ENCODE measurements at places on chromosomes 11 and 22.

GRCh38 chr11:125088576-125089455 lies 22.6 kb downstream of the TMEM218 start:
- DNase-seq, result no peak

GRCh38 chr11:122784325-122784955 lies 53.9 kb upstream of the CRTAM start:
- DNase-seq, result no peak

- no peak for DNase-seq
Observed at GRCh38 chr11:126963115-126963514, 37.5 kb downstream of the KIRREL3 start.

- no peak for DNase-seq
Observed at GRCh38 chr11:58390551-58391063, 16.1 kb downstream of the OR5B3 start.

- DNase-seq, result no peak
Observed at GRCh38 chr11:849104-849824, 6.6 kb downstream of the TSPAN4 start.

- DNase-seq, result peak; percentile 18
Observed at GRCh38 chr11:111730871-111731591, 35.2 kb downstream of the PPP2R1B start.

DNA sequence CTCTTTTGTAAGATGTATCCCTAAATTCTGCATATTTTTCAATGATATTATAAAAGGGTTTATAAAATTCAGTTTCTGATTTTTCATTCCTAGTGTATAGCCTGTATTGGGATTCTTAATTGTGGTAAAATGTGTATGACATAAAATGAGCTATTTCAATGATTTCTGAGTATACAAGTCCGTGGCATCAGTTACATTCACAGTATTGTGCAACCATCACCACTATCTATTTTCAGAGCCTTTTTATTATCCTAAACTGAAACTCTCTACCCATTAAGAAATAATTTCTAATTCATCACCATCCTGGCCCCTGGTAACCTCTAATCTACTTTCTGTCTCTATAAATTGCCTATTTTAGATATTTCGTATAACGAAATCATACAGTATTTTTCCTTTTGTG lies 39.8 kb downstream of the EIF3F start:
- DNase-seq, result no peak

GRCh38 chr22:21073023-21073422 lies 27.3 kb downstream of the LRRC74B start:
- no peak for DNase-seq

DNA sequence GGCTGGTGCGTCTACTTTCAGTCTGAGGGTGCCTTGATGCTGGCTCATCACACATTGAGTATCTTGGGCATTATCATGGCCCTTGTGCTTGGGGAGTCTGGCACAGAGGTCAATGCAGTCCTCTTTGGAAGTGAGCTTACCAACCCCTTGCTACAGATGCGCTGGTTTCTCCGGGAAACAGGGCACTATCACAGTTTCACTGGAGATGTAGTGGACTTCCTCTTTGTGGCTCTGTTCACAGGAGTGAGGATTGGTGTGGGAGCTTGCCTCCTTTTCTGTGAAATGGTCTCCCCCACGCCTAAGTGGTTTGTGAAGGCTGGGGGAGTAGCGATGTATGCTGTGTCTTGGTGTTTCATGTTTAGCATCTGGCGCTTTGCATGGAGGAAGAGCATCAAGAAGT lies 4.9 kb downstream of the TLCD5 start:
- no peak for DNase-seq

GRCh38 chr11:113019711-113020110 lies 58.5 kb downstream of the NCAM1 start:
- DNase-seq, result no peak

DNA sequence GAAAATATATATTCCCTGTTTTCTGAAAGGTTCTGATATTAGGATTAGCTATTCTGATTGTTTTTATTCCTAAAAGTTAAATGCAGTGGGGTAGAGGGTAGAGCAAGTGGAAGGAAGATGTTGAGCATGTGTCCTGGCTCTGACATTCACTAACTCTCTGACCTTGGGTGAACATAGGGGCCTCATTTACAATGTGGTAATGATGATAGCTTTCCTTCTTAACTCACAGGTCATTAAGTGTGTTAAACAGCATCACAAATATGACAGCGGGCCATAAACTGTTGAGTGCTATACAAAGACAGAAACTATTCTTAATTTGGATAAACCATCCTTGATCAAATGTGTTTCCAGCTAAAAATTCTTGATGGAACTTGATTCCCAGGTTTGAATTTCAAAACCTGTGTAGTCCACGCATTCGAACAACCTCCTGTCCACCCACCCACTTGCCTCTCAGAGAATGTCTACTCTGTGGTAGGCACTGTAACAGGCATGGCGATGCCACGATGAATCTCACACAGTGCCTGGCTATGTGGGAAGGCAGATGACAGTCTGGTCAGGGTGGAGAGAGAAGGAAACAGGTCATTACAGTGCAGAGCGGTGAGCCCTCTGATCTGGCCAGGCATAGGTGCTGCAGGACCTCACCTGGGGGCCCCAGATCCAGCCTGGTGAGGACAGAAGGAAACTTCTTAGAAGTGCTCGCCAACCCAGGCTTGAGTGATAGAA lies 19.3 kb upstream of the PEX26 start:
- no peak for DNase-seq

DNA sequence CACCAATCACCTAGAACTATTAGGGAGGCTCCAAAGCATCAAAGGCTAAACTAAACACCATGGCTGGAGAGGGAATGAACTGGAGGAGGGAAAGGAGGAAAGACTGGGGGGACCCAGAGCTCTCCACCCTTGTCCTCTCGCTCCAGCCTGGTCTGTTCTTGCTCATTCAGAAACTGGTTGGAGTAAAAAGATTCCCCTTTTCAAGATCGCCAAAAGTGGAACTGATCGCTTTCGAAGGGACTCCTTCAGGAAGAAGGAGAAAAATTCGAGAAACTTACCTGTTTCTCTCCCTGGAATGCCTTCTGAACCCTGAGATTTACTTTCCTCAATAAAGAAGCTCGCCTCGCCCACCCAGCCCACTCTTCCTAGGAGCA lies 46.9 kb downstream of the OR4D9 start:
- DNase-seq, result no peak

DNA sequence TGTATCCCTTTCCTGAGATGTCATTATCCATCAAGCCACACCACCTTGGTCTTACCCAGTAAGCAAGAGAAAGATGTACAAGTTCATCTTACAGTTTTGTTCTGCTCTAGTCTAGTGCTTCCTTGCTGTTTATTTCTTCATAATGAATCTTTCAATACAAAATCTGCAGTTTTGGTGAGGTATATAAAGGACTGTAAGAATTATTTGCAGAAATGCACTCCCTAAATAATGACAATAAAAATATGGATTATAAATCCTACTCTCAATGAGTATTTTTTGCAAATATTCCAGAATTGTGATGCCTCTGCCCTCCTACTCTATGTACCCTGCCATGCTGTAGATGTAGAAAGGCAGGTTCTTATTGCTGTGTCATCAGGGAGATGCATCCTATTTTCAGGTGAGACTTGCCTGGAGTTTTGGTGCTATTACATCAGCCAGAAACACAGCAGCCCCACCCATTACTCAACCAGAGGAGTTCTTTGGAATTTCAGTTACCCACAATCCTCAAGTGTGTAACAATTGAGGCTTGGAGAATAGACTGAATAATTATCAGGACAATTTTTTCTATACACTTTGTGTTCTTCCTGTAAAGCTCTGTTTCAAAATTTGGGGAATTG lies at the start of gene OR10S1:
Gene OR10S1 (minus strand): TSS at position 51 of the 617 bp plus-strand sequence. CDS start 117 bp downstream, outside the sequence.
- DNase-seq, result no peak

- DNase-seq, result no peak
Observed at GRCh38 chr22:48765595-48765994, 1062.1 kb downstream of the BRD1 start.

- no peak for DNase-seq
Observed at GRCh38 chr11:71170624-71171423, 81.6 kb downstream of the SHANK2 start.

GRCh38 chr22:49770547-49771265 lies 57.0 kb downstream of the BRD1 start:
- DNase-seq, result no peak

- DNase-seq, result no peak
Observed at GRCh38 chr22:28903080-28903479, 19.7 kb downstream of the ZNRF3 start.

DNA sequence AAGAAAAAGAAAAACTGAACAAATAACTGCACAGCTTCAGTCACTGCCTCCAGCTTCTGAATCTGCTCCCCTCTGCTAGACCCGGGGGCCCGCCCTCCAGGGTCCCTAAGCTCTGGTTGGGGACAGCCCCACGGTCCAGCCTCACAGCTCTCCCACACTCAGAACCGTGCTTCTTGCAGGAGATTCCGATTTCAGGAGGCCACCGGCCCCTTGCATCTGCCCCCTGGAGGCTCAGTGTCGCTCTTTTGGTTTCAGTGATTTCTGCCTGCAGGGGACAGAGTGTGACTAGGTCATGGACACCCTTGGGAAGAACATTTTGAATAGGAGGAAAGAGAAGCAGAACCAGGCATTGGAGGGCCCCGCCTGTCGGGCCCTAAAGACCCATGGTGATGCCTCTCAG lies 23.1 kb upstream of the RPS3 start:
- DNase-seq, result no peak

GRCh38 chr11:39268176-39268690 lies 2191.2 kb downstream of the LRRC4C start:
- DNase-seq, result no peak

- peak; percentile 24 for DNase-seq
Observed at GRCh38 chr11:120432056-120433018, 79.2 kb upstream of the GRIK4 start.

GRCh38 chr22:38403812-38404211 lies 51.2 kb downstream of the KCNJ4 start:
- no peak for DNase-seq

DNA sequence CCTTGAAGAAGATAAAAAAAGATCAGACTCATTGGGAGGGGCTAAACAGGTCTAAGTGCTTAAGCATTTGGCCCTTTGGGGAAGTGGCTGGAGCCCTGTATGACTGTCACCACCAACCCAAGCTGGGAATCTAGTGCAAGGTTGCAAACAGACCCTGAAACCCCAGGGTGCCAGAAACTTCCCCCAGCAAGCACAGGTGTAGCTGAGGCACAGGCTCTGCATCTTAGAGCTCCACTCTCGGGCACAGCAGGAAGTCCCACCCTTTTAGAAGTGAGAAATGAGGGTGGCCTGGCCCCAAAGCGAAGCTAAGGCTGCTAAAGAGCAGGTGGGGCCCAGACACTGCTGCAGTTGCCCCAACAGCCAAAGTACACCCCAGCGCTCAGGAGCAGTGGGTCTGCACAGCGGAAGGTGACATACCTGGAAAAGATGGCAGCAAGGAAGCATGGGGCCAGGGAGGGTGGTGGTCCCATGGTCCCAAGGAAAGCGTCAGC lies 5.8 kb upstream of the KDM2A start:
- DNase-seq, result no peak

DNA sequence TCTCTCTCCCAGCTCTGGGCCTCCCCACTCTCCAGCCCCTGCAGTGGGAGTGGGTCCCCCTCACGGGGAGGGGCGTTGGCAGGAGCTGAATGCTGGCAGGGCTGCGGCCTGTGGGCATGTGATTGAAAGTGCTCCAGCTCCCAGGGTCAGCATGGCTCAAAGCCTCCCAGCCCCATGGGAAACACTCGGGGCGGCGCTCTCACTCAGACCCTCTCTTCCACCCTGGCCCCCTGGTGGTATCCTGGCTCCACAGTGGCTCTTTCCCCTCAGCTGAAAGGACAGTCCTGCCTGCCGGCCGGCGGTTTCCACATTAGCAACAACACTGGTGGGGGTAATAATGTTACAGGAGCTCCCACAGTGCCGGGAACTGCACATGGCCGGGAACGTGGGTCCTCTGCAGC lies 35.5 kb downstream of the POLR3H start:
- no peak for DNase-seq

DNA sequence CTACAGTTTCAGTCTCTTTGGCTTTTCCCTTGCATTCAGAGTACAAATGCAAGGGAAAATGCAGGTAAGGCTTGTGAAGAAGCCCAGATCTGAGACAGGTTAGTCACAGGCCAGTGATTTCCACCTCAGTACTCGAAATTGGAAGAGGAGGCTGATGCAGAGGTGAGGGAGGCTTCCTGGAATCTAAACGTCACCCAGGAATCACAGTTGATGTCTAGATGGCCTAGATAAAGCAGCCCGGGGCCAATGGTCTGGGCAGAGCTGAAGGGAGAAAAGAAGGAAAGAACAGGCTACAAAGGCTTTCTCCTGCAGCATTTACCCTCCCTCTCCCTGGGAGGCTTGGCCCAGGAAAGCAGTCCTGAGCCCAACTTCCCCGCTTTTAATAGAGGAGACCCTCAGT lies 8.5 kb downstream of the TRIM6 start:
- DNase-seq, result no peak

GRCh38 chr22:37561212-37562048 lies 1.1 kb downstream of the CDC42EP1 start:
- peak; percentile 92 for DNase-seq

GRCh38 chr11:65448418-65449105 lies 26.0 kb downstream of the NEAT1 start:
- no peak for DNase-seq

GRCh38 chr11:123505546-123506299 lies 75.7 kb downstream of the GRAMD1B start:
- DNase-seq, result no peak

- no peak for DNase-seq
Observed at GRCh38 chr22:49081261-49081666, 746.4 kb downstream of the BRD1 start.

- DNase-seq, result no peak
Observed at GRCh38 chr11:79044201-79044600, 396.6 kb downstream of the TENM4 start.

- DNase-seq, result no peak
Observed at GRCh38 chr11:134313379-134313778, 18.4 kb upstream of the GLB1L2 start.

DNA sequence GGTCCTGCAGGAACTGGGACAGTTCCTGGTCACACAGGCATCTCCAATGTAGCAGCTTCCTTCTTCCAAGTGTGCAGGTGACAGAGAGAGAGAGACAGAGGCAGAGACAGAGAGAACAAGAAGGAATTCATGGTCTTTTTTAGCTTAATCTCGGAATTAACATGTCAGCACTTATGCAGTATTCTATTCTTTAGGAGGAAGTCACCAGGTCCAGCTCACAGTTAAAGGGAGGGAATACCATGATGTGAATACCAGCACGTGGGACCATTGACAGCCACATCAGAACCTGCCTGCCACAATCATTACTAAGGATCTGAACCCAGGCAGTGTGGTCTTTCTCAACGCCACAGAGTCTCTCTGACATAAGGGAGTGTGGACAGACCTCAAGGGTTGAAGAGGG lies 341.6 kb downstream of the MN1 start:
- DNase-seq, result no peak

DNA sequence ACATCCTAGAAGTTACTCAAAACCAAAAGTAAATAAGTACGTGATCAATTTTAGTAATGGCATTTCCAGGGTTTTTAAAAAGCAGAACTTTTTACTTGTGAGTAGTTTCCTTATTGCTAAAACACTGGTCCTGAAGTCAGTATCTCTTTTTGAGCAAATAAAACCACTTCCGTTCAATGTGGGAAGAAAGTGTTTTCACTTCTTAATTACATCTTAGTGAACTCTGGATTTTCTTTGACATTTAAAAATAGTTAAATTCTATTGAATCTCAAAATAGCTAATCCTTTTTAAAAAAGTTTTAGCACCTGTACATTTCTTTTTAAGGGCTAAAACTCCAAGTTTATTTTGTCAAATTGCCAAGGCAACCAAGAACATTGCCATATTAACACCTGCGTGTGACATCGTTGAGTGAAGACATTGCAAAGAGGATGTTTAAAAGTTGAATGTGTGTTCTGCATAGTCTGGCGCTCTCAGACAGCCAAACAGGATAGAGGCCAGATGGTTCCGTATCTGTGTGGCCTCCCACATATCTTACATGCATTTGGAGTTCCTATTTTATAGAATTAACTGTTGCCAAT lies 17.2 kb upstream of the OR5B21 start:
- DNase-seq, result peak; percentile 13

GRCh38 chr11:133896642-133897330 lies 51.5 kb upstream of the SPATA19 start:
- DNase-seq, result no peak

All from hindlimb muscle (tissue), 1 donor.